Activated CD8-positive, alpha-beta T cell treated with anti-CD3 and anti-CD28 coated beads, Interleukin-2, amount 10 ng/mL, durations not matched to agents 7 days and 5 days (primary cell): ENCODE measurements at places on chromosomes 3 and 15.
A peak's percentile ranks its signal among the peaks of the same experiment; 100 is the strongest.

- no peak for DNase-seq
Measured at GRCh38 chr15:92637626-92638025, 17.9 kb downstream of the FAM174B start.

DNA sequence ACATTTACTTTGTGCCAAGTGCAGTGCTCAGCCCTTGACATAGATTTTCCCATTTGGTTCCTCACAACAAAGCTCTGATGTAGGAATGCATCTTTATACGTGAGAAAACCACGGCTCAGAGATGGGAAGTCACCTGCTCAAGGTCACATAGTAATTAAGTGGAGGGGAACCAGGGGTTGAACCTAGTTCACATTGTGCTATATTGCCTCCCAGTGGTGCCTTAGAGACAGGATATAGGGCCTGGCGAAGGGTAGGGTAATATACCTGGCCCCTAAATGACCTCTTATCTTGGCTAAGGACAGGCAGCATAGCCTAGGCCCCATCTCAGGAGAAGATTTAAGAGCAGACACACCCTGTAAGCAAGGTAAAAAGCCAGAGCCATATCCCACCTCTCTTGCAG, 71.5 kb downstream of the FOXP1 start:
- peak; percentile 63 for DNase-seq

GRCh38 chr15:73362900-73363299, 5.9 kb downstream of the HCN4 start:
- no peak for DNase-seq

DNA sequence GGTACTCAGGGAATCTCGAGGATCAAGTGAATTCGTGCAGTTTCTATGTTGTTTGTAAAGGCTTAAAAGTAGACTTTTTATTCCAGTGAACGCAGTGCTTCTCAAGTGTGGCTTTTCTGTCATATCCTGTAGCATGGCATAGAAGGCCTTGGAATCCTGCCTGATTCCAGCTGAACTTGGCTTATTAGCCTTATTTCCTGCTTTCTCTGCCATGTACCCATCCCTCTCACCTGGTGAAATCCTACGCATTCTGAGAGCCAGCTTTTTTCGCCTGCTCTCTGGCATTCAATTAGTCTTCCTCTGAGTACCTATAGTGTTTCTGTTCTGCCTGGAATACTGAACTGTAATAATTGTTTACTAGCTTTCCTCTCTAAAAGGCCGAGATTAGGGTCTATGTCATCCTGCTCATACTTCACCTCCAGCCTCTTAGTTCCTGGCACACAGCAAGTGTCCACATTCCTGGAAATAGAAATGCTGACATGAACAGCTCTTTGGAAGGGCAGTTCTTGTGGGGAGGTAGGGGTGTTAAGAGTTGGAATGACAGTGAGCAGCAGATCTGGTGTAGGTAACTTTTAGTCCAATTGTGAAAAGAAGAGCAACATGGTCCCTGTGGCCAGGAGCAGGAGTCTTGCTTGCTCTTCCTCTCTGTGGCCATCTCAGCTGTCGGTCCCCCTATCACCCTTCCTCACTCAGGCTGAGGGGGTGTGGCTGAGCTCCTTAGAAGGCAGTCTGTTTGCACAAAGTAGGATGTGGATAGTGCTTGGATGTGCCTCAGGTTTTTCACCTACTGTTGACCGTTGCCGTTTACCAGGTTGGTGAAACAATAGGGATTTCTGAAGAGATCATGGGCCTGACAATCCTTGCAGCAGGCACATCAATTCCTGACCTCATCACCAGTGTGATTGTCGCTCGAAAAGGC, 30.4 kb downstream of the SLC24A1 start:
- DNase-seq, result no peak

- no peak for DNase-seq
Measured at GRCh38 chr3:16807391-16807790, 77.4 kb upstream of the PLCL2 start.

GRCh38 chr15:42056934-42057798, 36.3 kb upstream of the PLA2G4E start:
- DNase-seq, result peak; percentile 59

- DNase-seq, result peak; percentile 51
Measured at GRCh38 chr15:31364301-31365031, 37.8 kb downstream of the KLF13 start.

- DNase-seq, result peak; percentile 53
Measured at GRCh38 chr3:69425249-69425648, 39.4 kb upstream of the FRMD4B start.
